GM12892 (cell line): ENCODE measurements at places on chromosomes 7 and 10.

DNA sequence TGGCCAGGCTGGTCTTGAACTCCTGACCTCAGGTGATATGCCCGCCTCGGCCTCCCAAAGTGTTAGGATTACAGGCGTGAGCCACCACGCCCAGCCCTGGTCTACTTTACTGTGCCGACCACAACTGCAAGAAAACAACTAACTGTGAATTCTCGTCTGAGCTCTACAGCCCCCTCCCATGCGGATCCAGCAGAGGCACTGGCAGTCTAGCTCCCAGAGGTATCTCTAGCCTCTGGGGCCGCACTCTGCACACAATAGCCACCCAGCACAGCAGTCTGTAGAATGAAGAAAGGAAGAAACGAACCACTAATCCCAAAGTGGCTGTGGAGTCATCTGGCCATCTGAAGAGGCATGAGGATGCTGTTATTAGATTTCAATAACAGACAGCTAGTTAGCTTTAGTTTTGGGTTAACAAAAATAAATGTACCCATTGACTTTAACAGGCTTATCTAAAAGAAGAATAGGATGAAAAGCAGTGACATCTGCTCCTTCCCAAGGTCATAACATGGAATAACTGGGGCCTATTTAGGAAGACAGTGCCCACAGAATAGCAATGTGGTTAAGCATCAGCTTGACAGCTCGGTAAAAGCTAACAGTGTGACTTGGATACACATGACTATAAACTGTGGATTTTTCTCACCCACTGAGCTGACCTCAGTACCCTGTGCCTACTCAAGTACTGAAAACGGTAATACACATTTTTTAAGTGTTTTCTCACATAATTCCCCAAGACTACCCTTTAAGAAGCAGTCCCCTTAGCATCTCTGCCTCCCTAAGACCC lies 131.9 kb downstream of the TNS3 start:
- DNase-seq = no peak

DNA sequence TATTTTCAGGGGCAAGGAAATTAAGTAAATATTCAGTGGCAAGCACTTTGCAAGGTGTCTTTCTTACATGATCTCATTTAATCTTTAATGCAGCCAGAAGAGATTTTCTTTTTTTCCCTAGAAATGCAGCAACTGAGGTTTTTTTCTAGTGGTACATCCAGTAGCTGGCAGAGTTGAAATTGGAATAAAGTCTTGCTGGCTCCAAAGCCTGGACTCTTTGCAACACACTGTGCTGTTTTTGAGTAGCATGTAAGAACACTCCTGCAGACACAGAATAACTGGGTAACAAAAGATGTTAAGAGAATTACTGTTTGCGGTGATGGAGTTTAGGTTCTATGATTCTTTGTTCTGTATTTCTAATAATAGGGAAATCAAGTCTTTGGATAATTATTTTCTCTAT lies 123.6 kb downstream of the PON1 start:
- DNase-seq = no peak

- DNase-seq = no peak
Measured at GRCh38 chr10:58258977-58259692, 8.6 kb downstream of the IPMK start.

GRCh38 chr7:144388950-144389349 lies 14.5 kb downstream of the NOBOX start:
- no peak for DNase-seq

- DNase-seq = no peak
Measured at GRCh38 chr10:49187950-49188761, at the start of gene TMEM273. Gene TMEM273 (minus strand): TSS chr10:49188391. CDS start chr10:49188336, 55 bp downstream.

DNA sequence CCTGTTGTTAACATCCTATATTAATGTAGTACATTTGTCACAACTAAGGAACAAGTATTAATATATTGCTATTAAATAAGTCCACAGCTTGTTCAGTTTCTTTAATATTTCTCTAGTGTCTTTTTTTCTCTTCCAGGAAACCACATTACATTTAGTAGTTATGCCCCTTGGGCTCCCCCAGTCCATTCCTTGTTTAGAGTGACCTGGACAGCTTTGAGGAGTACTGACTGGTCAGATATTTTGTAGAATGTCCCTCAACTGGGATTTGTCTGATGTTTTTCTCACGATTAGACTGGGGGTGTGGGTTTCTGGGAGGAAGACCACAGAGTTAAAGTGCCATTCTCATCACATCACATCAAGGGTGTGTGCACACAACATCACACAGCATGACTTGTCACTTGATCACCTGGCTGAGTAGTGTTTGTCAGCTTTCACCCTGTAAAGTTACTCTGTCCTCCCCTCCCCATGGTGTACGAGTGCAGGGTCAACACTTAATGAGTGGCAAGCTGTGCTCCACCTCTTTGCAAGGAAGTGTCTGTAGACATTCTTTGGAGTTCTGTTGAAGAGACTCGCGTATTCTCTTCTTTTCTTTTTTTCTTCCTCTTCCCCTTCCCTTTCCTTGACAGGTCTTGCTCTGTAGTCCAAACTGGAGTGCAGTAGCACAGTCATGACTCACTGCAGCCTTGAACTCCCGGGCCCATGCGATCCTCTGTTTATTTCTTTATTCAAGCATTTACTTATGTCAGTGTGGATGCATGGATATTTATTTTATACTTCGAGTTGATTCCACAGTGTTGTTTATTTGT lies 10.2 kb downstream of the LMTK2 start:
- no peak for DNase-seq

DNA sequence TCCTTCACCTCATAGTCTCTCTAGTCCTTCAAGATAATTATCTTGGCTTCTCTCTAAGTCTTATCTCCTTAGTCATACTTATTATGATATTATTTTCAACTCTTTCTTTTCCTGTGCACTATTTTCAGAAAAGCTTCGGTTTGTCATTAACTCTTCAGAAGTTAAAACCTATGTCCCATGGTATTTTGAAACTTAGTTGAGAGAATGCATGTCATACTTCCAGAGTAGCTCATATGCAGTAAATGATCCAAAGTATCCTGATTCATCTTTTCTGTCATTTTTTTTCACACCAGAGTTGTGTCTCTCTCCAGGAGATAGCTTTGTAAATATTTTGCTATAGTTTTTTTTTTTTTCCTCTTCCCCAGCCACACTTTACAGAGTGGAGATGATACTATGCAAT lies 1008.6 kb downstream of the NRG3 start:
- DNase-seq = no peak

- DNase-seq = no peak
Measured at GRCh38 chr7:150360363-150361058, 8.1 kb upstream of the REPIN1 start.

DNA sequence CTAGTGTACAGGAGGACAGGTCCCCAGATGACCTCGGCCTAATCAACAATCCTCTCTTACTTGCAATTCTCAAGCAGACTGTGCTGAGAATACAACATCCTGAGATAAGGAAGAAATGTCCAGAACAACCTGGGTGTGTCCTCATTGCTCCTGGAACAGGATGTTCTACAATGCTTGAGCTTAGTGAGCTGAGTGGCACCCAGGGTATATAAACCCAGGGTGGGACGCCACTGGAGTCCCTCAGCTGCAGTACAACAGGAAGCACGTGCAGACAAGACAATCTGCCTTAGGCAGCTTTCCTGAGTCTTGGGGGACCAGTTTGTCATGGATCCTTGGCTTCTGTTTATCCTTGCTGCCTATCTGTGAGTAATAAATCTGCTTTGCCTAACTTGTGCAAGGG lies 27.7 kb upstream of the SLC25A13 start:
- DNase-seq = no peak

- no peak for DNase-seq
Measured at GRCh38 chr10:101029520-101030295, 1.2 kb downstream of the PDZD7 start.

- DNase-seq = no peak
Measured at GRCh38 chr10:119120413-119120867, 16.5 kb downstream of the DENND10 start.

- no peak for DNase-seq
Measured at GRCh38 chr7:156918635-156919034, 25.7 kb upstream of the LMBR1 start.

DNA sequence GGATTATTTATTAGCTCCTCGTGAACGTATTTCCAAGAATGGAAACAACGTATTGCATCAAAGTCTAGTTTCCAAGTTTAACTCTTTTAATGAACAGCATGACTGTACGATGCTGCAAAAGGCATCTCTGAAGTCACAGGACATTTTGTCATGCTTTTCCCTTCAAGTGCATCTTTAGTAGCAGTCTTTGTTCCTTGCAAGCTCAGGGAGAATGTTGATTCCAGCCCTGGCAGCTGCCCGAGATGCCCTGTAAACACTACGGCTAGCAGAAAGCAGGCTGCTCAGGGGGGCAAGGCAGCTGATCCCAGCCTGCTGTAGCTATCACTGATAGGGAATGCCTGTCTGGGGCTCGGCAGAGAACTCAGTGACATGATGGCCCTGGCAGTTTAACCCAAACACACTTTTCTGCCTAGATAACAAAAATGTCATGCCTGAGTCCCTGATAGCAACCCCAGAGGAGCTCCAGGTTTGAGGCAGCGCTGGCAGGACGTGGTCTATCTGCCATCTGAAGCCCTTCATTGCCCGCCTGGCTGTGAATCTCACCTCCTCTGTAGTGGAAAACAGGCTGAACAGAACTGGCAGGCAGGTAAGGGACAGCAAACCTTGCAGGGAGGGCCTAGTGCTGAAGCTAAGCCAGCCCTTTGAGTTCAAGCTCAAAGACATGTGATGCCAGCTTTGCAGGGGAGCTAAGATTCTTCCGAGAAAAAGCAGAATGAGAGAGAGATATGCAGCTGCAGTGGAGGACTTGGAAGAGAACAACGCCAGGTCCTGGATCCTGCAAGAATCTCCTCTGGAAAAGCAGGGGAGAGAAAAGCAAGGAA lies 264.6 kb downstream of the SNX10 start:
- no peak for DNase-seq

GRCh38 chr7:132138817-132139216 lies 437.5 kb downstream of the PLXNA4 start:
- DNase-seq = no peak

- DNase-seq = no peak
Measured at GRCh38 chr7:155953781-155954549, 141.7 kb upstream of the SHH start.

DNA sequence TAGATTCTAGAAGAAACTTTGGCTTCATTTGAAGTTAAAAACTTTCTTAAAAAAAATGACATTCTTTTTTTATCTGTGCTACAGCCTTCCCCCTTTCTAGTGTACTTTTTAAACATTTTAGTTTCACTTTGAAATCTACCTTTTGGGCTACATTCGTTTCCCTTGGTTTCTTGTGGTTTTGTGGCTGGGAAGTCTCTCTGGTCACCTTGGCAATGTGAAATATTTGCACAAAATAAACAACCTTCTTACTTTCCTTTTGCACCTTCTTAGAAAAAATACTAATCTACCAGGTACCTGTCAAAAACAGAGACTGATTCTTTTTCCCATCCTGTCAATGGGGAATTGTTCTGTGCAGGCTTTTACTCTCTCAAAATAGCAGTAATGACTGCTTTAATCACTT lies 350.2 kb downstream of the GATA3 start:
- no peak for DNase-seq

DNA sequence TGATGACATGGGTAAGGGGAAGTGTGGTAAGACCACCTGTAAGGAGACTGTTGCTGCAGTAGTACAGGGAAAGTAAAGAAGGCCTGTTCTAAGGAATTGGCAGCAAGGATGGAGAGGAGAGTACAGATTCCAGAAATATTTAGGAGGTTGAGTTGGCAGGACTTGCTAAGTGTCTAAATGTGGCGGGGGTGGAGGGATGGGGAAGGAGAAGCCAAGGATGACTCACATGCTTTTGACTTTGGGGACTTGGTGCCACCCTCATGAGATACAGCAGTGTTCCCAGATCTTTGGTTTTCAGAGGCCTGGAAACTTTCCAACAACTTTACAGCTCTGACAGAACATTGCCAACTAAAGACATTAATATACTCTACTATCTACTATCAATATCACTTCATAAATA lies 45.4 kb downstream of the CDK6 start:
- no peak for DNase-seq

- DNase-seq = no peak
Measured at GRCh38 chr7:93935102-93935501, 13.6 kb downstream of the GNG11 start.

GRCh38 chr7:131602994-131603372 lies 46.6 kb upstream of the PODXL start:
- no peak for DNase-seq

DNA sequence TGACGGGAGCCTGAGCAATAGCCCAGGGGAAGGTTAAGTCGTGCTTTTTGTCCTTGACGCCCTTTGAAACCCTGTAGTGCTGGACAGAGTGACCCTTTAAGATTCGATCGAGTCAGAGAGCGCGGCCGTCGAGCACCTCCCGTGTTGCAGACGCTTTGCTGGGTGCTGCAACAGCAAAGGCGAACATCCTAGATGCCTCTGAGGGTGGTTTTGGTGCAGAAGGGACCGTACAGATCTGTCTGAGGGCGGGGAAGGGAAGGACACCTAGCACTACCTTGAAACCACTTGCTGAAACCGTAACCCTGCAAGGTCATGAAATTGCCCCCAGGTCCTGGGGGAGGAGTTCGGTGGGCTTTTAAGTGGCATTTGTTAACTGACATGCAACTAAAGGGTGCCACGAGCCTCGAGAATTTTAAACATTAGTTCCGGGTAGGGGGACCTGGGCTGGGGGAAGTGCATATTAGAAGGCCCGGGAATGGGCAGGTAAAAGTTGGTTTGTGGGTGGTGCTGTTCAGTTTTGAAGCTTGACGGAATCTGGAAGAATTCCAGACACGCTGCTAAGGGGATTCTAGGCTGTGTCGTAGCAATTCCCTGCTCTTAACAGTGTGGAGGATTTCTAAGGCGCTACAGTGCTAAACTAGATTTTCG lies 786 bp downstream of the ATP5F1C start:
- no peak for DNase-seq

- DNase-seq = no peak
Measured at GRCh38 chr10:113977174-113977573, 66.5 kb upstream of the ADRB1 start.

DNA sequence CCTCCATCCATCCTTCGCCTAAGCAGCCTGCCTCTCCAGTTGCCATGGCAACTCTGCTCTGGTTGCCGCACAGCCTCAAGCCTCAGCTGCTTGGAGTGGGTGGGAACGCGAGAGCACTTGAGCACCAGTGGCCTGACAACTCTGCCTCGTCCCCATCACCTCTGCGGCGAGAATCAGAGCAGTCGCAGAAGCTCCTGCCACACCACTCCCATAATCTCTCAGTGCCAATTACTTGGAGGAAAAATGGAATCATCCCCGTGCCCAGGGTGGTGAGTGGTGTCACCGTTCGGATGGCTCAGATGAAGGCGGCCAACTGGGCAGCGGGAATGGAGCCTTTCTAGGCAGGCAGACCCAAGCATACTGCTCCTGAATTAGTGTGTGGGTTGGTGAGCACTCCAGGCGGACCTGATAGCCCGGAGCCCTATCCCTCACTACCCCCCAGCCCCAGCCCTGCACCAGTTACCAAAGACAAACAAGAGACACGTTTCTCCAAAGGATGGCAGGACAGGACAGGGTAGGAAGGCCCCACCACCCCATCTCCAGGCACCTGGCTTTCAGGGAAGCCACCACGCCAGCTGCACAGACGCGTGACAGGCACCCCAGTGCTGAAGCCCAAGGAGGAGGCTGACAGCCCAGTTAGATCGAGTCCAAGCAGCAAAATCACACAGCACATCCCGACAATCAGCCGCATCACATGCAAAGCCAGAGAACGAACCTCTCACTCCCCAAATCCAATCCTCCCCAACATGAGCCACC lies 335.4 kb downstream of the PTPRN2 start:
- no peak for DNase-seq

GRCh38 chr7:72111086-72111485 lies 301.1 kb downstream of the CALN1 start:
- DNase-seq = no peak
